NCI-H187 treated with DMSO at 0.1 percent for 48 hours (cell line): ENCODE measurements at places on chromosomes 5 and 9.

- no peak for DNase-seq
Measured at GRCh38 chr5:76493190-76493837, 90.2 kb downstream of the IQGAP2 start.

- no peak for DNase-seq
Measured at GRCh38 chr5:97547999-97548738, 365.1 kb upstream of the RIOK2 start.

- no peak for DNase-seq
Measured at GRCh38 chr5:7347377-7347776, 48.6 kb upstream of the ADCY2 start.

GRCh38 chr9:124037790-124038189, 26.2 kb downstream of the LHX2 start:
- DNase-seq = no peak

- DNase-seq = peak; percentile 35
Measured at GRCh38 chr5:147188200-147189108, 46.4 kb upstream of the STK32A start.

DNA sequence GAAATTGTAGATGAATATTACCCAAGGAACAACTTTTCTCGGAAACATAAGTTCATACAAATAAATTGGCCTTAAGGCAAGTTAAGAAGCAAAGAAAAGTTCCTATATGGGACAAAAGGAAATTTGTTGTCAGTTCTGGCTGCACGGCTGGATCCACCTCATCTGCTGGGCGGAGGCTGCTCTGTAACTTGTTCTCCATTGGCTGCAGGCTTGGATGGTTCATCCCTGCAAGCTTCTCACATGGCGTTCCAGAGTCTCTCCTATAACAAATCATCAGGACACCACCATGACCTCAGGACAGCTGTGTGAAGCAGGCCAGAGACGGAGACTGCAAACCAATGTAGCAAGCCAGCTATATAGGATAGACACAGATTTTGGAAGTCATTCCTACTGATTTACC, 81.4 kb upstream of the DAB2 start:
- DNase-seq = no peak

DNA sequence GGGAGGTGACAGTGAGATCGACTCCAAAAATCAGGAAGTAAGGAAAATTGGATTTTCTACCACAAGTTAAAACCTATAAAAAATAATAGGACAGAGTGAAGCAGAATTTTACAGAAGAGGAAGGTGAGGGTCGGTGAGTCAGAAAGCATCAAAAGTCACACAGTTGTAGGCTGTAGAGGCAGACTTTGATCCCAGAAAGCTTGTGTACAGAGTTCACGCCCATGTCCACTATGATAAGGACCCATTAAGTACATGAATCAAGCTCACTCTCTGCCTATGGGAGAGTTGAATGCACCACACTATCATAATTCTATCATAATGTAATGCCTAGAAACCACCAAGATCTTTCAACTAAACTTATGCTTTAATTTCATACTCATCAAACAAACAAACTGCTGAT, 291.2 kb downstream of the PRELID2 start:
- DNase-seq = no peak

DNA sequence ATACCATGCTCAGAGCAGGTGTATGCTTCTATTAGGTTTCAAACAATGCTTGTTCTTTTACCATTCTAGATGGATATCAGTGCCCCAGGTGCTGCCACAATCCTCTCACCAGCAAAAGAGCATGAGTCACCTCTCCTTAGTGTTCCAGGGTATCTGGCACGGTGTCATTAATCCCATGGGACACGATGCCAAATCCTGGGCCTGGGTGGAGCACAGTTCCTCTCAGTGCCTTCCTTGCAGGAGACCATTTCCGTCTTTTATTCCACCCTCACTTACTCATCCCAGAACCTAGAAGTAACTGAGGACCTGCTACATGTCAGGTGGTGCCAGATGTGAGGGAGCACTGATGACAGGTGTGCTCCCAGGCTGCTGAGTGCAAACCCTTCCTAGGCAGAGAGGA, 1.3 kb upstream of the OR13J1 start:
- no peak for DNase-seq

- no peak for DNase-seq
Measured at GRCh38 chr9:75184471-75184870, 96.2 kb downstream of the OSTF1 start.

GRCh38 chr5:137921931-137922330, 32.7 kb downstream of the PKD2L2 start:
- no peak for DNase-seq

- DNase-seq = no peak
Measured at GRCh38 chr5:98424681-98425450, 348.6 kb upstream of the RGMB start.

GRCh38 chr5:98637116-98637515, 136.3 kb upstream of the RGMB start:
- DNase-seq = no peak

- no peak for DNase-seq
Measured at GRCh38 chr5:147557876-147558745, 48.2 kb upstream of the DPYSL3 start.
